ENCODE measurements at places on chromosomes 13 and 19. TPM values are rescaled to one million over a fixed set of nuclear protein-coding genes. Genes with fewer than 3 reads are reported as not detected.
A peak's percentile ranks its signal among the peaks of the same experiment; 100 is the strongest.

DNA sequence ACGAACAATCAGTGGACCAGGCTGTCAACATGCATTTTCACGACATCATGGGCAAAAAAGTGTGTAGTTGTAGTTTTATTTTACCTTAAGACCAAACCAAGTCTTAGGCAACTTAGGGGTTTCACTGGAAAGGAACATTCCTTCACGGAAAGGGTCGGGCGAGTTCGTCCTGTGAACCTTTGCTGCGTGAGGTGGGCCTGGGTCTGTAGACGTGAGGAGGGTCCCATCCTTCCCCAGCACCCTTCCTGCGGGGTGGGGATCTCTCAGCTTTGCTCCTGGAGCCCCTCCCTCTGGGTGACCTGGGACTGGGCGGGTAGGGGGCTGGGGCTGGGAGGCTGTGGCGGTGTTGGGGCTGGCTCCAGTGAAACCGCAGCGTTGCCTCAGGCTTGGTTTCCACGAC is 12.3 kb upstream of the RPS15 start:
- DNase-seq = no peak

The NKPD1 gene
- total RNA-seq = not detected

DNA sequence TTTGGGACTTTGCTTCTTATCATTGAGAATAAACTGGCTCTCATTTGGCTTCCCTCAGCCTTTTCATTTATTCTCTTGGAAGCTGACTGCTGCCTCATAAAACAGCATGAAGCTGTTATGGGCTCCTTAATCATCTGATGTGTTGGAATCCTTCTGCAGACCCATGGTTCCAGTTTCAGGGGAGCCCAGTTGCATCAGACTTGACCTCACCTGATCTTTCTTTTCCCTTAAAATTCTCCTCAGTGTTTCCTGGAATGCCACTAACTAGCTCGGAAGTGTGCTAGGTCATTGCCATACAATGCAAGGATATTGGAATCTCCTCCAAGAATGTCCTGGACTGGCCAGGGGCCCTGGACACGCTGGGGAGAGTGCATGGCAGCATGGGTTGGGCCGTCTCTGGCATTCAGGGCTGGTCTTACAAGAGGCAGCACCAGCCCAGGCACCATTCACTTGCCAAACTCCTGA is 158.7 kb downstream of the FLT1 start:
- no peak for DNase-seq

The HCST gene
- total RNA-seq = 3.1 TPM

DNA sequence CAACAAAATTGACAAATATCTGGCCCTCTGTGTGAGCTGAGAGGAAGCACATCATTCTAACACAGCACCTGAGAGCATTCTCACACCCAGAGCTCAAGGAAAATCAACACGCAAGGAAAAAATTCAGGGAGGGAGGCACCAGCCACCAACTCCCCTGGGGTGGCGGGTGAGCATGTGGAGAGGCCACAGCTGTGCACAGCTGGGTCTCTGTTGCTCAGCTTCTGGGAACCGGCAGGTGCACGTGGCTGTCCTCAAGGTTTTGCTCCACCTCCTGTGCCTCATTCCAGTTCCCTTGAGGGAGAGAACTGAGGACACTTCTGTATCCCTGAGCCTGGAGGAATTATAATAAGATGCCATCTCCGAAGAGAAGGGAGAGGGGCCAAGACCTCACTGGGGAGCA is 134.0 kb downstream of the USP12 start:
- DNase-seq = no peak

DNA sequence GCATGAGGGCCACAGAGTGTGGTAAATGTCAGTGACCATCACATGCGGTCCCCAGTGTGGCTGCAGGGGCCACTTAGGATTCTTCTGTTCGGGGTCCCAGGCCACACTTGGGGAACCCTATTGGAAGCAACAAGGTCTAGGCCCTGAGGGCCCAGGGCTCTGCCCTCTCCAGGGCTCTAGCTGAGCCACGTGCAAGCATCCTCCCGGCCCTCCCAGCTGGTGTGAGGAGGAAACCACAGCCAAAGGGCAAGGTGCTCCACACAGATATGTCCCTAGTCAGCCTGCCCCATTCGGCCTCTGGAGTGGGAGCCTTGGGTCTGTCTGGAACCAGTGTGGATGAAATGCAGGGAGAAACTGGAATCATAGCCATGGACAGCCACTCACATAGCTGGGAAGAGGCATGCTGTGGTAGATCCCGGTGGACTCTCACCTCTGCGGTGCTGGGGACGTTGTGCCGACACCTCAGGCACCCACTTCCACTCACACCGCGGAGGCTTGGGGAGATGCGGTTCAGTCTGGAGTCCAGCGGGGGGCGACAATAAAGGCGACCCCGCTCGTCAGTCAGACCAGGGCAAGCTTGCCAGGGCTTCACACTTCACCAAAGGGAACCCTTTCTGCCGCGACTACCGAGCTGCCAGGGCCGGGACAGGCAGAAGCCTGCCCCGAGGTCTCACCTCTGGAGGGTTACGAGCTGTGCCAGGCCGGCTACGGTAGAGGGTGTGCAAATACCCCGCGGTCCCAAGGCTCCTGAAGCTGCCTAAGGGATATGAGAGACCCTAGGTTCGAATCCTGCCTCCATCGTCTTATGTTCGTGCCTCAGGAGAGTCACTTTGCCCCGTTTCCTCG is 4.3 kb upstream of the ZNF497 start:
- peak; percentile 29 for DNase-seq

The SF3A2 gene
- 32.0 TPM for total RNA-seq

DNA sequence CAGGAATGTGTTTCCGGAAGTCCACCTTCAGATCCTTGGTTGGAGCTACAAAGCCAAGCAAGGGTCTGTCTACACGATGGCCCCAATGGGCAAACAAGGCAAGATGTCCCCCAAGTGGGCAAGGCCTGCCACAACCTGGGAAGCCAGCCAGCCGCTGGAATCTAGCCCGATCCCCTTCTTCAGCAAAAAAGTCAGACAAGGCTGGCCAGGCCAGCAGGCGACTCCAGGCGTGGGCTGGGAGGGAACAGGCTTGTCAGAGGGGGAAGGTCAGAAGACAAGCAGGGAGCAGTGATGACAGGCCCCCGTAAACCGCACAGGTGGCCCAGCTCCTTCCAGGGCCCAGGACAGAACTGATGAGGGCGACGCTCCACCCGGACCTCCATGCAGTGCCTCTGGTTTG is 69.7 kb upstream of the WASF3 start:
- DNase-seq = no peak

DNA sequence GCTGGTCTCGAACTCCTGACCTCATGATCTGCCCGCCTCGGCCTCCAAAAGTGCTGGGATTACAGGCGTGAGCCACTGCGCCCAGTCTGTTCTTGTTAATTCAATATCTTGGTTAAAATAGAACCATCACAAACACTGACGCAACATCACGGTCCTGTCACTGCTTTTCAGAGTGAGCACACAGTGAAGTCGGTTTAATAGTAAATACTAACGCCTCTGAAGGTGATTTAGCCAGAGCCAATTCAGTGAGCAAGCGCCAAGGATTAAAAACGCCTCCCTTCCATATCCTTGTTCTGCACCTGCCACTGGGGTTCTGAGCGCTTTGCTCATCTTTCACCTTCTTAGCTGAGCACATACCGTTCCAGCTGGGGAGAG is 30.3 kb downstream of the LAMP1 start:
- no peak for DNase-seq

DNA sequence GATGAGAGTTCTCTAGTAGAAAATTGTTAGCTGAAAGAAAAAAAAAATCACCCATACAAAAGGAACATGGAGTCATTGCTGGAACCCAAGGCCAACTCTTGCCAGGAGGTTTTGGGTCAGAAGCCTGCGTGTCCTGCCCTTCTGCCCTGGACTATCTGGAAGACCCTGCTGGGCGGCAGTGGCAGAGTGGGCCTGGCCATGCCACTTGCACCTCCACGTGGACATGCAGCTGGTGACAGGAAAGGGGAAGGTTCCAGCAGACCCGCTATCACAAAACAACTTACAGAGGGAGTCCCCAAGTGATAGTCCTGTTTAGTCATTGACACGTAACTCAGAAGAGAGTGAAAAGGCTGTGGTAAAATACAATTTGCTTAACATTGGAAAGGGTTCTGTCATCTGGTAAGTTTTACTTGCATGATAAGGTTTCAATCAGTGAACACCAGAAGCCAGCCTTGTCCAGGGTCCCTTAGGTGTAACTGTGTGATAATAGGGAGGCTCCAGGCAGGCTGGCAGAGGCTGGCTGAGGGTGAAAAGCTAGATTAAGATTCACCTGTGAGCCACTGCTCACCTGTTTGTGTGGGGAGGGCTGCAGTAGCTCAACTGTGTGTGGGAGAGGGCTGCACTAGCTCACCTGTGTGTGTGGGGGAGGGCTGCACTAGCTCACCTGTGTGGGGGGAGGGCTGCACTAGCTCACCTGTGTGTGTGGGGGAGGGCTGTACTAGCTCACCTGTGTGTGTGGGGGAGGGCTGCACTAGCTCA is 47.8 kb downstream of the COL4A2 start:
- DNase-seq = no peak

GRCh38 chr19:37304884-37305255 is 66.0 kb upstream of the ZNF527 start:
- DNase-seq = no peak

DNA sequence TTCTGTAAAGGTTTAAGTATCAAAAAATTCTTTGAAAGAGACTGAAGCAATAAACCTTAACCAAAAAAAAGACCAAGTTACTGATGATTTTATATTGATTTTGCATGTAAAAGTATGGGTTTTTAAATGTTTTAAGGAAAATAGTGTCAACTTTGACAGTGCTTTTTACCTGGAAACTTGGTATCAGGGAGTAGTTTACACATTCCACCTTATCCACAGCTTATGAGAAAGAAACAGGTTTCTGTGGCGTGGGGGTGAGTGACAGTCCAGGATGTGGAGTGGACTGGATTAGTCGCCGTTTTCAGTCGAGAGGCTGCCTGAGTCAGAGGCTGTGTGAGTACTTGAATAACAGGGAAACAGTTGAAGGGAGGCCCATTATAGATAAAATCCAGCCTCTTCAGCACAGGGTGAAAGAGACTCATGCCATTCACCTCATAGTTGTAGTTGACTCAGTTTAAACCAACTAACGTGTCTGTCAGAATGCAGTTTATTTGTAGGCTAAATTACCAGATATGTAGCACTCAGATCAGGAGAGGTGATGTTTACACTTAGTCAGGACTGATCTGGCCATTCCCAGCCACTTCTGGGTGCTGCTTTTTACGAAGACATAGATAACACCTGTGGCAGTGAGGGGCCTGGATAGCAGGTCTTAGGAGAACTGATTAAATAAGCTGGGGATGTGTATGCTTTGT is 595 bp upstream of the GPR183 start:
- DNase-seq = no peak

DNA sequence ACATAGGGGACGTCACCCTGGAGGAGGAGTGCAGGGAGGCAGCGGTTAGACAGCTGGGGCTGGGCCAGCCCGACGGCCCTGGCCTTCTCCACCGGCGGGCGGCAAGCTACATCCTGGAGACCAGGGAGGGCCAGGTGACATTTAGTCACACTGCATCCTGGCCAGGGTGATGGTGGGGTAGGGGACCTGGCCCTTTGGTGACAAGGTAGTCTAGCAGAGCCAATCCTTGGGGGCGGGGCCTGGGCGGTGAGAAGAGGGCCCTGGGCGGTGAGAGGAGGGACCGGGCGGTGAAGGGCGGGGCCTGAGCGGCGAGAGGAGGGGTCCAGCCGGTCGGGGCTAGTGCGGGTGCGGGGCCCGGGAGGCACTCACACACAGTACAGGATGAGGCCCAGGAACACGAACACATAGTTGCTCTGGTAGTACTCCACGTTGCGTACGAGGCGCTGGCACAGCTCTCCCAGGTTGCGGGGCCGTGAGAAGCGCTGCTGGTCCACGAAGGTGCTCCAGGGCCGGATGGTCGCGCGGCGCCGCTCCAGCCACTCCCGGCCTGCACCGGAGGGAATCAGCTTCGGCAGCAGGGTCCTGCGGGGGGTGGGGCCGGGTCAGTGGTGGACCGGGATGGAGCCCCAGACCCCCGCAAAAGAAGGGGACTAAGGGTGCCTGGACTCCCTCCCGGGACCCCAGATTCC is 610 bp downstream of the RABAC1 start:
- DNase-seq = peak; percentile 83

The SWSAP1 gene
- total RNA-seq = 1.0 TPM

The HIF3A gene
- 20.5 TPM for total RNA-seq

DNA sequence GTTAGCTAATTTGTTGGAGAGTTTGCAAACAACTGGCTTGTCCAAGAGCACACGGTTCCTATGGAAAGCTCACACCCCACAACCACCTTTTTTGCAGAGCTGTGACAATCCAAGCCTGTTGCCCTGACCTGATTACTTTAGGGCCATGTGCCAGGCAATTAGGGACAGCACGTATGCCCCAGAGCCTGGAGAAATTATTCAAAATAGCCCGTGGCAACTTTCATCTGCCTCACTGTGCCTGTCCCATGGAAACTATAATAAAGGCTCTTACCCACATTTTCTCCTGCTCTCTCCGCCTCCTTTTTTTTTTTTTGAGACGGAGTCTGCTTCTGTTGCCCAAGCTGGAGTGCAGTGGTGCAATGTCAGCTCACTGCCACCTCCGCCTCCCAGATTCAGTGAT is 18.6 kb upstream of the FBN3 start:
- no peak for DNase-seq

DNA sequence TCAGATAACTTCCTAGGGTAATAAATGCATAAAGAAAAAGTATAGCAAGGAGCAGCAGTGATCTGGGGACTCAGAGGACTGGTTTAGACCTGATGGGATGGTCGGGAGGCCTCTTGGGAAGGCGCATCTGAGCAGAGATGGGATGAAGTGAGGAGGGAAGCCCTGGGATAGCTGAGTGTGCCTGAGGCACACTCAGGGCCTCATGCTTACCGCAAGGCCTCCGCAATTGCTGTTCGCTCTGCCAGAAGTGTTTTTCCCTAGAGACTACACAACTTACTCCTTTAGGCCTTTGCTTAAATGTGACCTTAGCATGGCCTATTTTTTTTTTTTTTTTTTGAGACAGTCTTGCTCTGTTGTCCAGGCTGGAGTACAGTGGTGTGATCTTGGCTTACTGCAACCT is 4.1 kb upstream of the DLL3 start:
- DNase-seq = no peak

DNA sequence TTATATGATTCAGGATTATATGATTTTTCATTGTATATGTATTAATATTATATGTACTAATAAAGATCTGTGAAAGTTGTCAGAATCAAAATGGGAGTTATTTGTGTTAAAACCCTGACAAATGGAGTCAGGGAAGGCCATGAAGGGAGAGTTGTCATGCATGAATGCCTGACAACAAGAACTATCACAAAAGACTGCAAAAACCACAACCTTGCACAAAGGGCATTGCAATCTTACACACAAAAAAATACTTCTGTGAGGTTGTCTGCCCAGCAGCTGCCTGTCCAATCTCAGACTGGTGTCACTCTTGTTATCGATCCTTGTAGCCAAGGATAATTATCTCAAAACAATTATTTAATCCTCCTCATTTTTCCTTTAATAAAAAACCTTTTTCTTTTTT is 21.2 kb upstream of the RBM26 start:
- no peak for DNase-seq

- DNase-seq = no peak
Observed at GRCh38 chr19:47581605-47582319, 8.8 kb upstream of the ZNF541 start.

- no peak for DNase-seq
Observed at GRCh38 chr19:1923319-1923718, 17.7 kb upstream of the CSNK1G2 start.

The ABCA7 gene
- total RNA-seq = 5.3 TPM
